ENCODE measurements at places on chromosomes 4 and X.

GRCh38 chrX:118631586-118631985 lies 95.8 kb upstream of the IL13RA1 start:
- DNase-seq = no peak

- DNase-seq = no peak
Observed at GRCh38 chr4:80195441-80196140, 1.7 kb upstream of the PRDM8 start.

DNA sequence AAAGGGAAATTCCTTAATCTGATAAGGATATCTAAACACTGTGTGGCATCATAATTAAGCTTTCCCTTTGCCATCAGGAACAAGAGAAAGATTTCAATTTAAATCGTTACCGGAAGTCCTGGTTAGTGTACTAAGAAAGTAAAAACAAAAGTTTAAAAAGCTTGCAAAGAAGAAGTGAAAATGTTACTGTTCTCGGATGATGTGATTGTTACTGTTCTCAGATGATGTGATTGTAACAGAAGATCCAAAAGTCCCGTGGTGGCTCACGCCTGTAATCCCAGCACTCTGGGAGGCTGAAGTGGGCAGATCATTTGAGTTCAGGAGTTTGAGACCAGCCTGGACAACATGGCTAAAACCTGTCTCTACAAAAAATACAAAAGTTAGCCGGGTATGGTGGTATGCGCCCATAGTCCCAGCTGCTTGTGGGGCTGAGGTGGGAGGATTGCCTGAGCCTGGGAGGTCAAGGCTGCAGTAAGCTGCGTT lies 62.5 kb downstream of the RGS12 start:
- no peak for DNase-seq

DNA sequence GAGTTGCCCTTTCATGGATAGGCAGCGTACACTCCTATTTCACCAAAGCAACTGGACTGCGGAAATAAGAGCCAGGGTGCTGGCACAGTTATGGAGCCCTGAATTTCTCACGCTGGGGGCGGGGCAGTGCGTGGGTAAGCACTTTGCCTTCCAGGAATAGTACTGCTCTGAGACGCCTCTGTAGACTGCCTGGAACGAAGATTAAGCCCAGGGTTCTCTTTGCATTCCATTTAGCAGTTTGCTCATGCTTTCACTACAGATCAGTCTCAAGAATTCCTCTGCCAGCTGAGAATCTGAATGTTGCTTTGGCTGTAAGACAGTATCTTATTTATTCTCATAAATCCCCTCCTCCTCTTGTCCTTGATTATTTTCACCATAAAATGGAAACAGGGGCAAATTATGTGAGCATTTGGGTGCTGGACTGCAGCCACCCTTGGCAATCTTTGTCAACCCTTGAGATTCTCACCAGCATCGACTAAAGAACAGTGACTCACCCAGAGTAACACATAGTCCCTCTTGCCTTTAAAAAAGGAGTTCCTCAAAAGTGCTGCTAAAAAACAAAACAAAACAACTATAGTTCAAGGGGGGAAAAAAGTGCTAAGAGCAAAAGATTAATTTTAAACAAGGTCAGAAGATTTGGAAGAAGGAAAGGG lies 88.9 kb upstream of the CITED1 start:
- no peak for DNase-seq

- DNase-seq = no peak
Observed at GRCh38 chrX:2176733-2177132, 324.0 kb downstream of the DHRSX start.

DNA sequence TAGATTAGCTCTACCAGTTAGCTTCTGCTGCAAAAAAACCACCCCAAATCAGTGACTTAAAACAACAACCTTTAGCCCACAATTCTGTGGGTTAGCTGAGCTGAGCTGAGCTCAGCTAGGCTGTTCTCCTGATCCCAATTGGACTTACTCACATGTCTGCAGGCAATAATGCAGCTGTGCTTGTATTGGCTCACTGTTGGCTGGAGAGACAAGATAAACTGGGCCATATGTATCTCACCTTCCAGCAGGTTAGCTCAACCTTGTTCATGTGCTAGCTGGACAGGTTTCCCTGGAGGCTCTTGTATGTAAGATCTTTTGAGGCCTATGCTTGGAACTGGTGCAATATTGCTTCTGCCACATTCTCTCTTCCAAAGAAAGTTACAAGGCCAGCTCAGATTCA lies 261.5 kb upstream of the ADGRL3 start:
- DNase-seq = no peak

DNA sequence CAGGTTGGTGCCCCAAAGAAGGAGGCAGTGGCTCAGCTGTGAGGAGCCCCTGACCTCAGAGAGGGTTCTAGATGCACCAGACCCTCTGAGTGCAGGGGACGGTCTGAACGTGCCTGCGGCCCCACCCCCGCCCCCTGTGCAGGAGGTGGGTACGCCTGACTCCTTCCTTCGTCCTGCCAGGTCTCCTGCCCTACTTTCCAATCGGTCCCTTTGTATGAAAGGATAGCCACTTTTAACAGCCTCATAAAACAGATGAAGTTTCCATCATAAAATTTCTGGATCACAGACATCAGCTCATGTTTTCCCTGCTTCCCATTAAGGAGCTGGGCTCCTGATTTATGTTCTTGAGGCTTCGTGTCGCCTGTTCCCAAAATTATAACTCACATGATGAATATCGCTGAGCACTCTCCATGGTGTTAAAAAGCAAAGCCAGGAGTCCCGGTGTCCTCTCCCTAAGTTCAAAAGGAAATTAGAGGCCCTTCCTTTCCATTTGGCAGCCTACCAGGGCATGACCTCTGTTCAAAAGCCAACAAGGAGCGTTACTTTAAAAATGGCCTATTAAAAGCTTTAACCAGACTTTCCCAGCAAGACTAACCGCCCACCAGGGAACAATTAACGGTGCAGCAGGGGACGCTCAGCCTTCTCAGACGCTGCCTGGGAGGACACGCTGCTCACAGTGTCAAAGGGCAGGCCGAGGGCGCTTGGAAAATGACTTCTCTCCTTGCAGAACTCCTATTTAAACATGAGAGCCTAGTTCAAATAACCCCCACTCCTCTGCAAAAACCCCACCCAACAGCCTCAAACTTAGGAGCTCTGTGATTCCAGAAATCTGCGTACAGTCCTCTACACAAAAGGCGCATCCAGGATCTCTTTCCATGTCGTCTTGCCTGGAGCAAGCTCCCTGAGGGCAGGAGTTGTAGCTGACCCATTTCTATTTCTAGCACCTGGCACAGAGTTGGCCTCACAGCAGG lies 181.9 kb downstream of the AFAP1 start:
- DNase-seq = no peak

GRCh38 chrX:8820910-8821527 lies 19.8 kb upstream of the FAM9A start:
- DNase-seq = peak; percentile 9

All from NCI-H774 (cell line).